Activated T-helper 1 cell treated with anti-CD3 and anti-CD28 coated beads, Interleukin-2, amount 50 U/mL, for 16 hours (primary cell): ENCODE measurements at places on chromosomes 2 and 18.

GRCh38 chr2:81050580-81051095 is 746.1 kb upstream of the LRRTM1 start:
- no peak for DNase-seq

GRCh38 chr2:218960309-218961165 is 1.1 kb downstream of the CDK5R2 start:
- no peak for DNase-seq

DNA sequence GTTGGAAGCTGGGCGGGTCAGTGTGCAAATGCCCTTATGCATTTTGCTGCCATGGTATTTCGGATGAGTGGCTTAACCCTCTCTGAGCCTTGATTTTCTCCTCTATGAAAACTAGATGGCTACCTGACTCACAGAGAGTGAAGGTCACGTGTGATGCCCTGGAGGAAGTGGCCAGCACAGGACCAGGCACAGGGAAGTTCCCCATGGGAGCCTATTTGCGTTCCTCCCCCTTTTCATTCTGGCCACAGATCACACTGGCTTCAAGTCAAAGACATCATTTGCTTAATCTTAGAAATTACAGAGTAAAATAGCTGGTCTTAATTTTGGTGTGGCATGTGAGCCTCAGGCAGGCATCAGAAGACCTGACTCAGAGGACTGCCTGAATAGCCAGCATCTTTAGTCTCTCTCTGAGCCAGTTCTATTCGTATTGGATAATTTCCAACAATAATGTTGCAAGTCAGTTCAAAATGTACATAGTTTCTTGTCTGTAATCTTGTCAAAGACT is 57.6 kb upstream of the CD302 start:
- no peak for DNase-seq

- DNase-seq, result no peak
Observed at GRCh38 chr18:36728345-36728744, 100.5 kb downstream of the TPGS2 start.

GRCh38 chr2:45786836-45787357 is 135.4 kb downstream of the PRKCE start:
- no peak for DNase-seq

- DNase-seq, result peak; percentile 0
Observed at GRCh38 chr18:5628512-5629255, 84.9 kb upstream of the EPB41L3 start.

DNA sequence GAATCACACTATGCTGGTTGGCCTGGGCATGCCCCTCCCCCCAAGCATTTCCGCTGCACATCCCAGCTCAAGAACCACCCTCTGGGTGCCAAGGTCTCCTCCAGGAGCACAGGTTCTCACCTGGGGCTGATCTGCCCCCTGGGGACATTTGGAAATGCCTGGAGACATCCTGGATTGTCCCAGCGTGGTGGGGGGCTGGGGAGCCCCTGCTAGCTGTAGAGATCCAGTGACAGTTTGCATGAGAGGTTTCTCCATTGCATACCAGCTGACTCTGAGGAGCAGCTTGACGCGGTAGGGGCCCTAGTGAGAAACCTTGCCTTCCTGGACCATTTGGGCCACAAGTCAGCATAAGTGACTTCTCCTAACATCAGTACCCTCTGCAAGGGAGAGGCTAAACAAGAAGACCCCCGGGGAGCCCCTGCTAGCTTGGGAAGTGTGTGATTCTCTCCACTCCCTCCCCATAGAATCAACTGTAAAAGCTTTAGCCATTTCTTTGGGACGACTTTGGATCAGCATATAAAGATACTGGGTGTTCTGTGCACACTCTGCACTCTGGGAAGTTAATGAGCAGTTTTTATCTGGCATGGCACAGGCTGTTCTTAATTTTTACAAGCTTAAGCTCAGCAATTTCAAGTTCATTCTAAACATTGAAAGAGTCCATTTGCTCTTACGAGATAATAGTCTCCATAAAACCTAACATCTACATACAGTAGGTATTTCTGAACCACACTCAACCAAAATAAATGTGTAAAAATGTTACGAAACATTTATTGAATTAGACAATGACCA is 94.1 kb downstream of the GBX2 start:
- DNase-seq, result no peak

GRCh38 chr18:80200171-80200931 is 47.0 kb downstream of the PARD6G start:
- DNase-seq, result no peak

DNA sequence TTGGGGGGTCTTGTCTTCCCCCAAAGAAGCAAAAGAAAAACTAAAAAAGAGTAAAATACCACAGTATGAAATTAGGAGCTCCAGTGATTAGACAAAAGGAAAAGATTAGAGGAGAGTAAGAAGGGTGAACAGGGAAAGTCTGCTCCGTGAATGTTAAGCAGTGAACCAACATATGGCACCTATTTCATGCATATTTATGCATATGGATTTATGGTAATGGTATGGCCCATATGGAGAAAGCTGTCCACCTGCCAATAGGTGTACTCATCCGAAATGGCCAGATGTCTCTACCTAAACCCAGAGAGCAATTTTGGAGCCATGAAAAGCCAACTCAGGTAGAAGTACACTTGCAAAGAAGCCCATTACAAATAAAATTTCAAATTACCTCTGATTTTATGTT is 404.0 kb upstream of the RAB6C start:
- no peak for DNase-seq

DNA sequence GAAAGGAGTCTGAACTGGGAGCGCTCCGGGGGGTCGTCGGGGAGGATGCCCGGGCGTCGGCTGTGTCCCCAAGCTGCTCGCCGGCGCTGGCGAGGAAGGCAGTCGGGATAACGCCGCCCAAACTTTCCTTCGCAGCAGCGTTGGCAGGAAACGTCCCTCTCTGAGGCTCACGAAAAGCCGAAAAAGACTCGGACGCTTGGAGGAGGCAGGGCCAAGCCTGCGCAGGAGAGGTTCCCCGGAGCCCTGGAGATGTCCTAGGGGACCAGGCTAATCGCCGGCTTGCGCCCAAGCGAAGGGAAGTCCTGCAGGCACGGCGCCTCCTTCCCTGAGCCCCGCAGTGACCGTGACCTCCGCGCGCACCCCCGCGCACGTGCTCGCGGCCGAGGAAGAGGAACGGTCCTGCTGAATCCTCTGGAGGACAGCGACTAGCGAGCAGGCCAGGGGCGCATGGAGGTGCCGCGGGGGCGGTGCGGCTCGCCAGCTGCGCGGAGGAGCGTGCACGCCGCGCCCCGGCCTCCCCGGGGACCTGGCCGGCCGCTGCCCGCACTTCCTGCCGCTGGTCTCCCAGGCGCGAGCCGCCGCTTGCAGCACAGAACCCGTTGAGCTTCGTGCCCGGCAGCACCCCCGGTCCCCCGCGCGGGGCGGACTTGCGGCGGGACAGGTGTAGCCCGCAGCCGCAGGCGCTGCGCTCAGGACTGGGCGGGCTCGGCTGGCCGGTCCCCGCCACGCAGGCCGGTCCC is at the start of gene SH3RF3:
Gene SH3RF3, plus strand, starts transcription at position 590 of the 740 bp plus-strand sequence.
- no peak for DNase-seq

- DNase-seq, result no peak
Observed at GRCh38 chr2:39447266-39448168, 10.4 kb upstream of the MAP4K3 start.

- DNase-seq, result no peak
Observed at GRCh38 chr18:45588376-45589355, 26.6 kb upstream of the SLC14A2 start.

DNA sequence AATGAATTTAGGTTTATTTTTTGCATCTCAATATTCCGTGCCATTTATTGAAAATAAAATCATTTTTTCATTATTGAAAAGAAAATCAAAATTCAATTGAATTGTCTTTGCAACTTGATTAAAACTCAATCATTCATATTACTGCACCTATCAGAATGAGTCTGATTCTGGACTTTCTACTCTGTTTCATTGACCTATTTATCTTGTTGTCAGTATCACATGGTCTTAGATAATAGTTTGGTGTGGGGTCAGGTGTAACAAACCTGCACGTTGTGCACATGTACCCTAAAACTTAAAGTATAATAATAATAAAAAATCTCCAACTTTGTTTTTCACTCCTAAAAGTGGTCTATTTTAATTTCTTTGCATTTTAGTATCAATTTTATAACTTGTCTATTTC is 422.9 kb downstream of the RAD51AP2 start:
- no peak for DNase-seq

GRCh38 chr2:55155206-55155605 is 76.9 kb downstream of the CLHC1 start:
- no peak for DNase-seq
